Progenitor cell of endocrine pancreas (in vitro differentiated cells): ENCODE measurements at places on chromosomes 16 and 17. TPM values are rescaled to one million over a fixed set of nuclear protein-coding genes. Genes with fewer than 3 reads are reported as not detected.

DNA sequence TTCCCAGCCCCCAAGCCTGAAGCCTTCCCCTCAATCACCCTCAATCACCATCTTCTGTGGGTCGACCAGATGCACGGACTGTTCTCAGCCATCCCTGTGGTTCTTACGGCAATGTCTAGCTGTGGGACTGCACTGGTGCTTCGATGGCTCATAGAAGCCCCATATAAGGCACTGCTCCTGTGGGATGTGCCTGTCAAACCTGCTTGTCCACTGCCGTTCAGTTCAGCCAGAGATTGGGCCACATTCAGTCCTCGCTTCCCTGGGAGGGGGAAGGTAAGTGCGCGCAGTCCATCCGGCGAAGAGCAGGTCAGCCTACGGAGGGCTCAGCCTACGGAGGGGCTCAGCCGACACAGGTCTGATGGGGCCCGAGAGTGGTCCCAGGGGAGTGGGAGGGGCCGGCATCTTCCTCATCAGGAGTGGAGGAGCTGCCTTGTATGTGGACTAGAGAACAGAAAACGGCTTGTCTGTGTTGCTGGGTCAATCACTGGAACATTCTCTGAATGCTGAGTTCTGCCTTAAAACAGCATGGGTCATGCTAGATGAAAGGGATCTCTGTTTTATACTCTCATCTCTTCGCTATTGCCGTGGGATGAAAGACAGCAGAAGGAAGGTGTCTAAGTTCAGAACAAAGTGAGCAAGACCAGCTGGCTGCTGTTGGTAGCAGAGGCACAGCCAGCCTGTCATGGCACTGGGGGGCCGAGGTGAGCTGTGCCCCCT, at the start of gene CARD14:
CARD14 (plus strand) TSS at position 247 of the 717 bp plus-strand sequence. CDS start 11,409 bp downstream, outside the sequence.
- no peak for DNase-seq
- peaks cover 3% of the 10 kb centered on the region for H3K27me3 ChIP-seq
- H3K27ac ChIP-seq = no peak within 1 kb of the TSS
- H3K4me3 ChIP-seq = no peak within 1 kb of the TSS

Gene ITGAD
- total RNA-seq = not detected in 2 replicates

DNA sequence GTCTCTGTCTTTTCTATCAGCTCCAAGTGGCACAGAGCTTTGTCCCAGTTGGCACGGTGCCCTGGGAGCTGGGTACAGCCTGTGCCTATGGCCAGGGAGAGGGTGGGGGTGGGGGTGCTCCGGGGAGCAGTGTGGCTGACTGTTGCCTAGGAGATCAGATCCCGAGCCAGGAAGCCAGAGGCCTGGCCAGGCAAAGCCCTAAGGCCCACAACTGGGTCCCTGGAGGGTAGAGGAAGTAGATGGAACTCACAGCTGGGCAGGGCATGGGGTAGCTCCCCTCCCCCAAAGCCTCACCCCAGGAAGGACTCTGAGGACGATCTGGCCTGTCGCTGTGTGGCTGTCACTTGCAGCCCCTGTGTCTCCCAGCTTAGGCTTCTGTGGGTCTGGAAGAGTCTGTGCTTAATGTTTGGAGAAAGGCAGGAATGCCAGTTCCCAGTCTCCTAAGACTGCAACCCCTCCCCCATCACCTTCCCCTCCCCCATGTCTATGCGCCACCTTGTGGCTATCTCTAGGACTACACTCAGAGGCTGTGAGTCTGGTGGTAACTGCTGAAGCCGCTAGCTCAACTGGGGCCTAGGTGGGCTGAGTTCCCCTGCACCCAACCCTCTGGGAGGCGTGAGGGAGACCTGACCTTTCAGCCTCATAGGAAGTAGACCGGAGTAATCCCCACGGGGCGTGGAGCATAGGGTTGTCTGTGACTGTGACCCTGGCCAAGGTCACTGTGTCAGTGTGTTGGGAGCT, 12.6 kb downstream of the THRA start:
- H3K36me3 ChIP-seq = no peaks in the 10 kb centered on the region
- DNase-seq = peak; percentile 63
- H3K27ac ChIP-seq = no peak overlapping the region
- no peaks in the 10 kb centered on the region for H3K27me3 ChIP-seq
- peaks cover 37% of the 10 kb centered on the region for H3K4me1 ChIP-seq

DNA sequence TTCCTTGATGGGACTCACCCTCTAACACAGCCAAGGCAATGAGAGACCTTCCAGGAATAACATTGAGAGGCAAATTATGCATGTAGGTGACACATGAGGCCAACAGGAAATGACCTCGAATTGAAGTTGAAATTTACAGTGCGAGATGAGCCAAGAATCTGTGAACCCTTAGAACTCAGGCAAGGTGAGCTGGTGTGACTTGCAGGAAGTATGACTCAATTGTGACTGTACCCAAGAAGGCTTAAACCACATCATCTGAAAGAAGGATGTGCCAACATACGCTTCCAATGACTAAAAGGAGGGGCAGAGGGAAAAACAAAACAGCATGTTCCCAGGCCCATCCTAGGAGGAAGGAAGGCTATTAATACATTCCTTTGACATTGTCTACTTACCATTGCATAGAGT, 44.8 kb downstream of the PITPNC1 start:
- H3K27me3 ChIP-seq = no peaks in the 10 kb centered on the region
- H3K4me3 ChIP-seq = no peak overlapping the region
- H3K27ac ChIP-seq = no peak overlapping the region
- H3K36me3 ChIP-seq = peaks cover 5% of the 10 kb centered on the region
- peaks cover 6% of the 10 kb centered on the region for H3K4me1 ChIP-seq
